ENCODE measurements at places on chromosomes 2 and 18.

DNA sequence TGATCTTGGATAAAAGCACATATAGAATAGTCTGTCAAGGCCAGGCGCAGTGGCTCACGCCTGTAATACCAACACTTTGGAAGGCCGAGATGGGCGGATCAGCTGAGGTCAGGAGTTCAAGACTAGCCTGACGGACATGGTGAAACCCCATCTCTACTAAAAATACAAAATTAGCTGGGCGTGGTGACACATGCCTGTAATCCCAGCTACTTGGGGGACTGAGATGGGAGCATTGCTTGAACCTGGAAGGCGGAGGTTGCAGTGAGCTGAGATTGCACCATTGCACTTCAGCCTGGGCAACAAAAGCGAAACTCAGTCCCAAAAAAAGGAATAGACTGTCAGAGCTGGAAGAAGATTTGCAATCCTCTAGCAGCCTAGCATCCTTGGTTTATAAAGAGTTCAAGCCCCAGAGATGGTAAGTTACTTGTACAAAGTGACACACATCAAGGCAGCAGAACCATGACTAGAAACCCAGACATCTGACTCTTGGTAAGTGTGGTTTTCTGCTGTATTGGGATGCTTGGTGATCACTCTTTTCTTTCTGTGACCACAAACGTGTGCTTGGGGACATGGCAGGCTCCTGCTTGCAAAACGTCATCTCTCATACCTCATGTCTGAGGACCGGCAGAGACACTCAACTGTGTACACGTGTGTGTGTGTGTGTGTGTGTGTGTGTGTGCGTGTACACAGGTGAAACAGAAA is 69.0 kb downstream of the OSBPL6 start:
- no peaks in the 10 kb centered on the region for H3K36me3 ChIP-seq
- no peak for DNase-seq
- no peaks in the 10 kb centered on the region for H3K27me3 ChIP-seq
- H3K4me1 ChIP-seq, result no peaks in the 10 kb centered on the region

DNA sequence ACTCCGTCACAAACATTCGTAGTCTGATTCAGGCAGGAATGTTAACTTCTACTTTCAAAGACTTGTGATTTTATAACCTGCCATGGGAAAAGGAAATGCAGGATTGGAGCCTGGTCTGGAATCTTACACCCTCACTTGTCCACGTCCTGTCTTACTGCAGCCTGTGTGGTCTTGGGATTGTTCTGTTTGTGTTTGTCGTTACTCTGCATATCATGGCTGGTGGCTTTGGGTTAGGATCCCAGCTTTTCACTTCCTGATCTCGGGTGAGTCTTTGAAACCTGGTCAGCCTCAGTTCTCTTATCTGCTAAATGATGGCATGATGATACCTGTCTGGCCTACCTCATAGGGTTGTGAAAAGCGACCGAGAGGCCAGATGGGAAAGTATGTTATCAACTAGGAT is 34.6 kb downstream of the SH3BP4 start:
- H3K27me3 ChIP-seq, result no peaks in the 10 kb centered on the region
- no peak for DNase-seq
- H3K4me1 ChIP-seq, result no peaks in the 10 kb centered on the region

DNA sequence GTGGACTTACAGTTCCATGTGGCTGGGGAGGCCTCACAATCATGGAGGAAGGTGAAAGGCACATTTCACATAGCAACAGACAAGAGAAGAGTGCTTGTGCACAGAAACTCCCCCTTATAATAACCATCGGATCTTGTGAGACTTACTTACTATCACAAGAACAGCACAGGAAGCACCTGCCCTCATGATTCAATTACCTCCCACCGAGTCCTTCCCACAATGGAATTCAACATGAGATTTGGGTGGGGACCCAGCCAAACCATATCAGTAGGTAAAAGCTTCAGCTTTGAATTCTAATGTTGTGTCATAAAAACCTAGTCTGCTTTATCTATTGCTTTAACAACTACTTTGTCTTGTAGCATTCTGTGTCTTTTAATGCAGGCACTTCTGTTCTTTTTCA is 140.4 kb upstream of the PIK3C3 start:
- H3K4me1 ChIP-seq, result no peaks in the 10 kb centered on the region
- no peak overlapping the region for H3K27ac ChIP-seq
- H3K27me3 ChIP-seq, result no peaks in the 10 kb centered on the region
- H3K36me3 ChIP-seq, result no peaks in the 10 kb centered on the region

DNA sequence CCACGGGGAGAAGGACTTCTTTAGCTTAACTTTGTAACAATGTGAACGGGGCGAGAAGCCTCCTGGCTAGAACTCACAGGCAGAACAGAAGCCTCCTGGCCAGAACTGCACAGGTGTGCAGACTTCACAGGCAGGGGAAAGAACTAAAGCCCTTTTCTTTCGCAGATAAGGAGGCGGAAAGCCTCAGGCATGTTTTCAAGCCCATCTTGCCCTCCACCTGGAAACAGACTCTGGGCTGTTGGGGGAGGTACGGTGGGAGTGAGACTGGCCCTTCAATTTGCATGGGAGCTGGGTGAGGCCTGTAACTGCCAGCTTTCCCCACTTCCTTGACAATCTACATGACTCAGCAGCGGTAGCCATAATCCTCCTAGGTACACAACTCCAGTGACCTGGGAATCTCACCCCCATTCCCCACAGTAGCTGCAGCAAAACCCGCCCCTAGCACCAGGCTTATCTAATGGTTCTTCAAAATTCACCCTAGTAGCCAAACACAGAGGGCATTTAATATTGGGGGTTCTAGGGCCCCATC is 22.9 kb upstream of the ABCA12 start:
- H3K36me3 ChIP-seq, result no peaks in the 10 kb centered on the region
- no peak for DNase-seq
- H3K4me3 ChIP-seq, result no peak overlapping the region
- H3K4me1 ChIP-seq, result no peaks in the 10 kb centered on the region

DNA sequence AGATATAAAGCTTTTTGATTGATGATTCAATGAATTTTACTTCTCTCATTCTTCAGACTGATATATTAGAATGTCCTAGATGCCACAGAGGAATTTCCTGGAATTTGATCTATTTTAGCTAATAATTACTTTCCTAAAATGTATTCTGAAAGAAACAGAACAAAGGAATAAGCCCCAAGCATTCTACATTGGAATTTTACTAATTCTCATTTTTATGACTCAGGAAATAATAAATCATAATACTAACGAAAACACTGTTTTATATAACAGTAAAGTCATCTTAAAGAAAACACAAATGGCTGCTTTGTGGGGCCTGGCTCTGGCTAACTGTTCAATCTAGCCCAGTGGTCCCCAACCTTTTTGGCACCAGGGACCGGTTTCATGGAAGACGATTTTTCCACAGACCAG is 68.6 kb upstream of the LPIN2 start:
- no peak for DNase-seq
- H3K27me3 ChIP-seq, result no peaks in the 10 kb centered on the region
- H3K4me1 ChIP-seq, result no peaks in the 10 kb centered on the region
- no peak overlapping the region for H3K4me3 ChIP-seq
- no peaks in the 10 kb centered on the region for H3K36me3 ChIP-seq

DNA sequence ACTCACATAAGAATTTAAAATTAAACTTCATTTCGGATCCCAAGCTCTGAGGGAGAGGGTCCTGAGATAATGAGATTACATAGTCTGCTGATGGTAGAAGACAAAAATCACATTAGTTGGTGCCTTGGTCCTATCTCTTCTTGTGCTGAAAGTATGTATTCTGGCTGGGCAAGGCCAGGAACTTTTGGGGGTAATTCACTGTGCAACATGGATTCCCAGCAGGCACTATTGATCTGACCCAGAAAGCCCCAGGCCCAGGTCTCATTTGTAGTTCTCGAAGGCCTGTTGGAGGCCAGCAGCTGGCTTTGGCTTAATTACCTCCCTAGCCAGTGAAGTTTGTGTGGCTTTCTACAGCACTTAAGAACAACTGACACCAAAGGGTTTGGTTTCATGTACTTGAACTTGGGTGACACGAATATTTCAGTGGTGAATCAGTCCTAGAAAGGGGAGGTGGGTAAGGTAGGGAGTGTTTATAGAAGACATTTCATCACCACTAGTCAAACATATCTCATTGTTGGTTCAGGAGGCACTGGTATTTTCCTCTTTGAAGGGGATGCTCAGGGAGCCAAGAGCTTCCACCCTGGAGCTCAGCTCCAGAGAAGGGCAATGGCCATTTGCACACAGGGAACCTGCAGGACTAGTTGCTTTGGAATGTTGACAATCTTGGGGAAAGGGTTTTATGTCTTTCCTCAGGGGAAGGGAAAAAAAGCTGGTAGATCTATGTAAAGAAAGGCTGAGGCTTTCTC is 217.8 kb downstream of the OSR1 start:
- no peak for DNase-seq
- H3K27me3 ChIP-seq, result no peaks in the 10 kb centered on the region
- no peak overlapping the region for H3K4me3 ChIP-seq
- no peak overlapping the region for H3K27ac ChIP-seq

Measured in breast epithelium (tissue), 4 donors.